G401 (cell line): ENCODE measurements at places on chromosomes 5 and 9. TPM values are rescaled to one million over a fixed set of nuclear protein-coding genes. Genes with fewer than 3 reads are reported as not detected.

Gene PCDHB14
- total RNA-seq, result 0.27 and 0.55 TPM in 2 replicates

Gene SPARC
- 194 and 247 TPM in 2 replicates for total RNA-seq

Gene ATG12
- total RNA-seq, result 48.1 and 67.1 TPM in 2 replicates

Gene CNTNAP3
- total RNA-seq, result 9.8 and 18.0 TPM in 2 replicates
